ENCODE measurements at places on chromosomes 3 and 15.
A peak's percentile ranks its signal among the peaks of the same experiment; 100 is the strongest.

GRCh38 chr3:126546013-126546412 is 12.7 kb downstream of the C3orf22 start:
- DNase-seq = no peak

DNA sequence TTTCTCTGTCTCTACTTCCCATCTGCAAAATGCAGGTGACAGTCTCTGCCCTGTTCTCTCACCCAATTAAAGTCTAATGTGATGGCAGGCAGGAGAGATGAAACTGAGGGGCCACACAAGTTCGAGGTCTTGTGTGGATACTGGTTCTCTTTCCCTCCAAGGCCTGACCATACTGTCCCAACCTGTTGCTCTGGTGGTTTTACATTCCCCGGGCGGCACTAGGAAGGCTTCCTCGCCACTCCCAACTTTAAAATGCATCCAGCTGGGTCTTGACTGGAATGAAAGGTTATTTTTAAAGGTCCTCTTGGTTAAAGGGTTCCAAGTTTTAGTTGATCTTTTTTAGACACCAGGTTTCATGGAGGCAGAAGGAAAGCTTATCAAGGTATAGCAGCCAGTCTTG is 37.2 kb downstream of the WHAMM start:
- DNase-seq = no peak

DNA sequence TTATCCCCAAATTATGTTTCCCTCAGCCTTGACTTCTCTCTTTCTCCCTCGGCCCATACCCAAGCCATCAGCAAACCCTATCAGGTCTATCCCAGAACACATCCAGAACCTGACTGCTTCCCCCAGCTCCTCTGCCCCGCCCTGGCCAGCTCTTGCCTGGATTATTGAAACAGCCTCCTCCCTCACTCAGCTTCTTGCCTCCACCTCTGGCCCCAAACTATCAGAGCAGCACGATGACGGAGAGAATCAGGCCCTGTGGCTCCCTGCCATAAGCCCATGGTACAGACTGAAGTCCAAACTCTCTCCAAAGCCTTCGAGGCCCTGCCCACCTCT is 105.3 kb upstream of the LINGO1 start:
- no peak for DNase-seq

- DNase-seq = no peak
Observed at GRCh38 chr3:109213321-109213720, 76.8 kb downstream of the C3orf85 start.

DNA sequence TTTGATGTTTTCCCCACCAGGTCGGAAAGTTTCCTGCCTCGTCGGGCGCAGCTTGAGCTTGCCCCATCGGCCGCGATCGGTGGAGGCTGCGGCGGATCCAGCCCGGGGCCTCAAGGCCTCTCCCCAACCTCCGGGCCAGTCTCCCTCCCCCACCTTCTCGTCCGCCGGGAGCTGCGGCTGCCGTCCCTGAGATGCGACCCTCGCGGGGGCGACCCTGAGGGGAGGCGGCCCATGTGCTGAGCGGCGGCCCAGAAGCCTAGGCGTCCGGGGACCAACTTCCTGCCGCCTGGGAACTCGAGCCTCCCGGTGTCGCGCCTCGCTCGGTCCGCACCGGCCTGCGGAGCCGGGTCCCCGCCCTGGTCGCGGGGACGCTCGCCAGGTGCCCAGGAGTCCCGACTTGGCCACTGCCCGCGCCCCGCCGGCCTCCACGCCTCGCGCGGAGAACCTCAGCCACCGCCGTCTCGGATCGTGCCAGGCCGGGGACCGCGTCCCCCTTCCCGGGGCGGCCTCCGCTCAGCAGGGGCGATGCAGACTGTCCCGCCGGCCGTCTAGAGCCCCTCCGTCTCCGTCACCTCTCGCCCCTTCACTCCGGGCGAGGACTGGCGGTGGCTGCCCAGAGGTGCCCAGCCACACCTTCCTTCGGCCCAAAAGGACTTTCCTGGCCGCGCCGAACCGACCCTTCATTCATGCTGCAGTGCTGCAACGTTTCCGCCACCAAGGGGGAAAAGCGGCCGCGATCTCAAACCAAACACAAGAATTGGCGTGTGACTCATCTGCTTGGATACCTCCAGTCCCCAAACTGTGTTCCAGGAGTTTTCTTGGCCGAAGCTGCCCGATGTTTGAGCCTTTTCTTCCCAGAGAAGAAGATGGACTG is 656 bp downstream of the SLMAP start:
- DNase-seq = peak; percentile 80

DNA sequence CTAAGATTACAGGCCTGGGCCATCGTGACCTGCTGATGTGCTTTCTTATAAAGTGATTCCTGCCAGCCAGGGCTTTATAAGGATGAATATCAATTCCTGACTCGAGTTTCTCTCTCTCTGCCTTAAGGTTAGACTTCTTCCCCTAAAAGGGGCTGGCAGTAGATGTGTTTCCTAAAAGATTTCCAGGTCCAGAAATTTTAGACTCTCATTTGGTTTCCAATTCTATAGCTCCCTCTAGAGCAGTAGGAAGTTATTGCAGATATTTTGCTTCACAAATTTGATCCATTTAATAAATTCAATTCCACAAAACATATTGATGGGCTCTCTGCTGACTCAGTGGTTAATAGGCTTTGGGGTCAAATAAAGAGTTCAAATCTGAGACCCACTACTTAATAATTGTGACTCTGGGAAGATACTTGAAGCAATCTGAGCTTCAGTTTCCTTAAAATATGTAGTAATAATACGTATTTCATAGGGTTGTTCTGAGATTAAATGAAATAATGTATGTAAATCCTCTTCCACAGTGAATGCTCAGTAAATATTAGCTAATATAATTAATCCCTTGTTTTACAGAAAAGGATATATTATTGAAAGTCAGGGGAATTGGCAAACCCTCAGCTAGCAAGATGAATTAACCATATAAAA is 2.1 kb downstream of the TRIM69 start:
- DNase-seq = peak; percentile 61

DNA sequence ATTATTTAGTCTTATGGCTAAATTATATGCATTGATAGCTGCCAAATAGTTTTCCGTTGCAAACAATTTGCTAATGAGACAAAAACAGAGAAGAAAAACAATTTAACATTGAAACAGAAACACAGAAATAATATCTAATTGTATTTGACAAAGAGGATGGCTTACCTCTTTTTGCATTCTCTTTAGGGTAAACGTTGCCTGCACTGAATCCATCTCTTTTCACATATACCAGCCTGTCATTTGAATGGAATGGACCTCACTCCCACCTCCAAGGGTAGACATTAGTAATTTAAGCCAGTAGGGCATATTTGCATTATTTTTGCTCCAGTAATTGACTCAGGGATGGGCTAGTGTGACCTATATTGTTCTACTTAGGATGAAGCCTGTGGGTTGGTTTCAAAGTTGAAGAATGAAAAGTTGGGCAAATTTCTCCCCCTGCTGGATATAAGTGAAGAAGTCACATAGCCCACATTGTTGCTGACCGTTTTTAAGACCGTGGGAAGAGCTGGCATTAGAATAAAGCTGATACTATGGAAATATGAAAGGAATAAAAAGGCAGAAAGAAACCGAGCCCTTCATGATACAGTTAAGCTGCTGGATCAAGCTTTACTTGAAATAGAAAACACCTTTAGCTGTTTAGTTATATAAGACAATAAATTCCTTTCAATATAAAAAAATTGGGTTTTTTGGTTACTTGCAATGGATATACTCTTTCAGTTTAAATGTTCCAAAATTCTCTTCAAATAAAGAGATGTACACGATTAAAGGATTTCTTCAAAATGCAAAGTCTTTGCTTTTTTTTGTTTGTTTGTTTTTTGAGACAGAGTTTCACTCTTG is 26.9 kb downstream of the PIERCE2 start:
- peak; percentile 55 for DNase-seq

DNA sequence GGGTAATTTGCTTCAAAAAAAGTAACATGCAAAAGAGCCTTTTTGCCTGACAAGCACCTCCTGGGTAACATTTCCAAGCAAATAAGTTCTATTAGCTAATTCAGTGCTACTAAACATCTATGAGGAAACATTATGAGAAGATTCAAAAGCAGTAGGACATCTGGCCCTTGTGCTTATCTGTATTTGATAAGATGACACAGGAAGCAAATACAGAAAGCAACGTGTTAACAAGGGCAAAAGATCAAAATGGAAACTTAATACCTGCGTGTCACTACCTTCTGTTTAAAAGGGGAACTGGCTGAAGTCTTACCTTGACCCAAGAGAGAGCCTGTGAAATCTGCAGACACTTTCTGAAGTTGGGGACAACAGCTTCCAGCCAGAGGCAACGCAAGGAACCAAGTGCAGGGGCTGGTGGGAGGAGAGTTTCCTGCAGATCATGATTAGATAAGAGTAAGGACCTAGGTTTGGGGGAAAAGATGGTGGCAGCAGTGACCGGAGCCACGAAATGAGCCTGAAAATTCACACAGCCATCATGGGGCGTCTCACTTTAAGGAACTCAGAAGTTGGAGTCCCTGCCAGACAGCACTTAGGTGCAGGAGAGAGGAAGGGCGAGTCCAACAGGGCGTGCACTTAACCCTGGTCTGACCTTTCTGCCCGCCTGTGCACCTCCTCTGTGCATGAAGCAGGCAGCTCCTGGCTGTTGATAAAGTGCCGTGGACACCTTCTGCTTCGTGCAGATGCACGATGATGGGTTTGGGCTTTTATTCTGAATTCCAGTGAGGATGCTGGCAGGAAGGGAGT is 153.6 kb upstream of the BHLHE40 start:
- no peak for DNase-seq

- DNase-seq = no peak
Observed at GRCh38 chr3:49942651-49943050, 2.7 kb downstream of the RBM6 start.

GRCh38 chr3:7585052-7585451 is 724.1 kb downstream of the GRM7 start:
- DNase-seq = no peak

DNA sequence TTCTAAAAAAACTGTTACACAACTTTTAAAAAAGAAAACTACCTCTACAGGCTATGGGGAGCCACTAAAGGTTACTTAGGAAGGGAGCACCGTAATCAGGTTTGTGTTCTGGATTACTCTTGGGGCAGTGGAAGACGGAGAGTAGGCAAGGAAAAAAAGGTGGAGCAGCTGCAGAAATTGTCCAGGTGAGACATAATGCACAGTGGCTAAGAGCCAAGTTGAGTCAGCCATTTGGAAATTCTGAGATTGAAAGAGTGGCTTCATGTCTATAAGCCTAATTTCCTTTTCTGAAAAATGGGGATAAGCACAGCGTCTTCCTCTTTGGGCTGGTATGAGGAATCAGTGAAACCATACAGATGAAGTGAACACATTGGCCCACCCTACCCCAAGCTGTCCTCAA is 195.2 kb downstream of the CADPS start:
- no peak for DNase-seq

GRCh38 chr3:71484452-71484851 is 99.1 kb downstream of the FOXP1 start:
- DNase-seq = no peak

DNA sequence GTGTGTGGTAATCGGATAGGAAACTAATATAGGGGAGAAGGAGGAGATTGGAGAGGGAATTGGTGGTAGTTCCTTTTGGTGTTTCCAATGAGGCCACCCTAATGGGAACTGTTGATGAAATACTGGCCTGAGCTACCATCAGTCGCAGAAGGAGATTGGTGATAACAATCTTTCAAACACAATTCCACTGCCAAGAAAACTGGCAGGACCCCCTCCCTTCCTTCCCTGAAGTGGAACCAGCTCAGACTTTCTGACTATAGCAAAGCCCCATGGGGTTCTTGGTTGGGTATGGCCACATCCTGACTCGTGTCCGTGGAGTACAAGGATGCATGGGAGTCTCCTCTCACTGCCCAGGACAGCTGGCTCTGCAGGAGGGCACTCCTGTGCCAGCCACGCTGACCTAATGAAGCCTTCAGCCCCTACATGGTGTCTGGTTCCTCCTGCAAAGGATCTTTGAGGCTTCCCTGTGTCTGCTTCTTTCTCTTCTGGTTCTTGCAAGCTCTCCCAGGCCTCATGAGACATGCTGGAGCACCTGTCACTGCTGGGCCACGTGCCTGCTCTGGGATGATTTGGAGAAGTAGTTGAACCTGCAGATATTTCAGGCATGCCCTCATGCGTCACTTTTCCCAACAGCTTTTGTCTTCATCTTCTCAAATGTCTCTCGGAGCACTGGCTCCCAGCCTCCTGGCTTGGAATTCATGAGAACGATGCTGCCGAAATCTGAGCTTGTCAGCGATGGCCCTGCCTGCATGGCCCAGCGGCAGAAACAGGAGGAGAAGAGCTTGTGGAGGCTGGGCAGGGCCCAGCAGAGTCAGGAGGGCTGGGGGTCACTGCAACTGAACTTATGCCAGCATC is 90.0 kb upstream of the ADPGK start:
- DNase-seq = no peak

DNA sequence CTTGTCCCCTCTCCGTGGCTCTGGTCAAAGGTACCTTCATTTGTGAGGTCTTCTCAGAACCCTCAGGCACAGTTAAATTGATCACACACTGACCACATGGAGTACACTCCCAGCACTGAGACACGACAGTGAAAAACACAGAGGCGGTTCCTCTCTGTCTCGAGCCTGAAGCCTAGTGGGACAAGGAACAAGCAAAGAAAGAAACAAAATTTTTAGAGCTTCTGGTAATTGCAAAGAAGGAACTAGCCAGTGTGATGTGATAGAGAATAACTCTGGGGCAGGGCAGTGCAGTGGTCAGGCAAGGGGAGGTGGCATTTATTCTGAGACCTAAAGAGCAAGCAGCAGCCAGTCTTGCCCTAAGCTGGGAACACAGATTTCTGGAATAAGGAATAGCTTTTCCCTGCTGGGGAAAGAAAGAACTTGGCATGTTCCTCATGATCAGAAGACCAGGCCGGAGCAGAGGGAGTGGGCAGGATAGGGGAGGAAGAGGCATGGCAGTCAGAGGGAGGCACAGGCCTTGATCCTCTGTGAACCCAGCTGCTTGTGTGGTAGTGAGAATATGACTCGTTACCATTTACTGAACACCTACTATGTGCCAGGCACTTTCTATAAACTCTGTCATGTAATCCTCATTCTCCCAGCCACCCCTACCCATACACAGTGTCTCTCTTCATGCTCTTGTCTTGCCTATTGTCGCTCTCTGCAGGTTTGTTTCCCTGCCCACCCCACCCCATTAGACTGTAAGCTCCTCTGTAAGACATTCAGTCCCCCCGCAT is 262.3 kb upstream of the HES1 start:
- no peak for DNase-seq

- no peak for DNase-seq
Observed at GRCh38 chr3:134623615-134624245, 27.1 kb downstream of the KY start.

DNA sequence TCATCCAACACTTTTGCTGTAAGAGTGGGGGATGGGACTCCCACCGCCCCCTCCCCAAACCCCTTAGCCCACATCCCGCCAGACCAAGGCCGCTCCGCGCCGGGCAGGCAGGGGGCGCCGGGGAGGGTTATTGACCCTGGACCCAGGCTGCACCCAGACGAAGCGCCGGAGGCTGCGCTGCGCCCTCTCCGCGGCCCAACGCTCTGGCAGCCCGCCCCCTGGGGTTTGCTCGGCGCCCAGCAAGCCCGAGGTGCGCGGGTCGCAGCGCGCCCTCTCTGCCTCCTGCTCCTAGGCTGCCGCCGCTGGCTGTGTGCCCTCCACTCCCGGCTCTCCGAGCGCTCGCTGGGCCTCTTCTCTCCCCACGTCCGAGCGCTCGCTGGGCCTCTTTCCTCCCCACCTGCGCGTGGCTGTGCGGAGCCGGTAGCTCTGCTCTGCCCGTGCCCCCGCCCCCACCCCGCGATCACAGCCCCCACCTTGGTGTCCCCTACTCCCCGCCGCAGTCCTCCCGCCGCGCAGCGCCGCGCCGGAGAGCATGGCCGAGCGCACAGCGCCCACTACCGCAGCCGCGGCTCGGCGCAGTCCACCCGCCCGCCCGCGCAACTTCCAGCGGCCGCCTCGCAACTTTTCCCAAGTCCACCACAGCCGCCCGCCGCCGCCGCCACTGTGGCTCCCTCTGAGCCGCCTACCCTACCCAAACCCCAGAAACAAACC is 1.2 kb downstream of the MECOM start:
- DNase-seq = peak; percentile 59

All from EL (cell line).